ENCODE measurements at places on chromosomes 11 and 22.

DNA sequence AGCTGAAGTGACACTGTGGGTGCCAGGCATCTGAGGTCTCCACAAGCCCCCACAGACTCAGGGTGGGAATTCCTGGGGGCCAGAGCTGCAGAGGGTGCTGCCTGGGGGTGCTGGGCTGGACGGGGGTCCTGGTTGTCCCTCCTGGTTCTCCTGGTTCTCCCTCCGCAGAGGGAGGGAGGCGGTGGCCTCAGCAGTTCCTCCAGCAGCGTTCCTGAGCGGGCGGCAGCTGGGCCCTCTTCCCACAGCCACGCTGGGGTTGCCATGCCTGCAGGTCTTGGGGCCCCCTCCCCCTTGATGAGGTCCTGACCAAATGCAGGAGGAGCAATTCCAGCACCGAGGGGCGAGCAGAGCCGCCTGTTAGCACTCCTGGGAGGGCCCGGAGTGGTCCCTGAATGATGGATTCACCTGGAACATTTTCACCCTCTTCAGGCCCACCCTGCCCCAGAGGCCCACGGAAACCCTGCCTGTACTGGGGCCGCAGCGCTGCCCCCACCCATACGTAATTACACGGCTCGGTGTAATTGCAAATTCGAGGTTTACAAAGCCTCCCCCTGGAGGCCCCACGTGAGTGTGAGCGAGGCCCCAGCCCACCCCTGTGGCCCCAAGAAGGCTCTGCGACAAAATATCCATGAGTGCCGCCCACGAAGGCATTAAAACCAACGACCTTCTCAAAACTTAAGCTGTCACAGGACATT lies 635 bp downstream of the C11orf21 start:
- DNase-seq: no peak

GRCh38 chr11:34685864-34686263 lies 65.0 kb downstream of the EHF start:
- DNase-seq: no peak

GRCh38 chr11:62621567-62622470 lies at the start of gene B3GAT3:
Gene B3GAT3, minus strand, starts transcription at chr11:62621986. Its CDS starts 39 bp downstream, at chr11:62621947.
- peak; percentile 98 for DNase-seq

DNA sequence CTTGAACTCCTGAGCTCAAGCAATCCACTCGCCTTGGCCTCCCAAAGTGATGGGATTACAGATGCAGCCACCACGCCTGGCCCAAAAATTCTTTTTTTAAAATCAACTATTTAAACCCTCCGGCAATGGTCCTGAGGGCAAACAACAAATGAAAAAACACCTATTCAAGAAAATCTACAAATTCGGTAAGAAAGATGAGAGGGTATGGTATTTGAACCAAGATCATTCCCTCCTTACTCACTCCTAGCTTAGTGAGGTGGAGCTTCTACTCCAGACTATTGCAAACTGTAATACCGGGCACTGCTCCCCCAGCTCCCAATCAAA lies 2.1 kb downstream of the NF2 start:
- no peak for DNase-seq

- peak; percentile 49 for DNase-seq
These were observed 1057.0 kb upstream of the CNTN5 start for GRCh38 chr11:97963528-97964331.

GRCh38 chr22:37659897-37660708 lies 1.6 kb downstream of the PDXP start:
- DNase-seq: no peak

- no peak for DNase-seq
These were observed 3.9 kb downstream of the FERMT3 start for GRCh38 chr11:64210301-64211020.

- DNase-seq: peak; percentile 63
These were observed 32.9 kb upstream of the KLHL35 start for GRCh38 chr11:75465701-75466531.

- DNase-seq: no peak
These were observed 35.4 kb downstream of the LMO1 start for GRCh38 chr11:8228231-8228630.

- DNase-seq: peak; percentile 41
These were observed 30.7 kb downstream of the ARHGAP1 start for GRCh38 chr11:46669711-46670139.

- DNase-seq: peak; percentile 20
These were observed 203.5 kb upstream of the E2F8 start for GRCh38 chr11:19444231-19444630.

DNA sequence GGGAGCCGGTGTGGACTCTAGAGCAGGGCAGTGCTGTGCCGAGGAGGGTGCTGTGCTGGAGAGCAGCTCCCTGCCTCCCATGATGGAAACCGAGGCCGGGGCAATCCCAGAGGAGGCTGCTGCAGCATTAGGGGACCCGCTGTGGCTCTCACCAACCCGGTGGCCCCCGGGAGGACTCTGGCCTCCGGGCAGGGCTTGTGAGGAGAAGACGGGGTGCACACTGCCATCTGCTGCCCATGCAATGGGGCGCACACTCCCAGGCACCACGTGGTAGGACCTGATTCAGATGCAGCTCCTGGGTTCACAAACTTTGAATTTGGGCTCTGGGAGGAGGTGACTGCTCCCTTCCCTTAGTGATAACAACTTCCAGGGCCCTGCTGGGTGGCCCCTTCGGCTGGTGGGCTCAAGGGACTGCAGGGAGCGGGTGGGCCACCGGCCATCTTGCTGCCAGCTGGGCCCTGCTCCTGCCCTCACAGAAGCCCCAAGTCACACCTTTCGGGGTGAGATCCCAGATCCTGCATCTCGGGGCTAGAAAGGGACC lies 93.8 kb upstream of the FGF3 start:
- DNase-seq: peak; percentile 30

DNA sequence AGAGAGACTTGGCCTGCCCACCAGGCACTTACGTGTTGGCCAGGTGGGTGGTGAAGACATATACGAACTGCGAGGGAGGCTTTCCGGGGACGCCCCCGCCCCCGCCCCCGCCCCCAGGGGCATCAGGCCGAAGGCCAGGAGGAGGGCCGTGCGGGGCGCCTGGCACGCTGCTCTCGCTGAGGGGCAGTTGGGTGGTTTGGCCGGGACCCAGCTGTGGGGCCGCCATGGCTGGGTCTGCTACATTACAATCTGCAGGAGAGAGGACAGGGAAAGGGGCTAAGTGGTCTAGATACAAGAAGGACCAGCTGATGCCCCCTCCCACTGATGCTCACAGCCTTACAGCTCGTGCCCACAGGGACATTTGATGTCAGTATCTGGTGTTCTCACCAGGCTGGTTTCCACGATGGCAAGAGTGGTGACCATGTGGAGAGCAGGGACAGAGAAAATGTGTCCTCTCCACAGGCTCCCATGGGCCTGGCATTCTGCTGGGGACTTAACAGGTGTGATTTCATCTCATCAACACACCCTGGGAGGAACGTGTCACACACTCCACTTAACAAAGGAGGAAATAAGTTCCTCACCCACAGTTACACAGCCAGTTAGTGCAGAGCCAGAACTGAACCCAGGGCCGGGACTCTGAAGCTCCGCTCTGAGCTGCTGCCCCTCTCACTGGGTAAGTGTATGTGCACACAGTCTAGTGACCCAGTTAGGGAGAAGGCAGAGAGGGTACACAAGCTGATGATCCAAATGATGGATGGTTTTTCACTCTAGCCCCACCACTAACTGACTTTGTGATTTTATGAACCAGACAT lies 19.7 kb downstream of the CXCR5 start:
- no peak for DNase-seq

GRCh38 chr11:42996421-42997307 lies 315.1 kb upstream of the API5 start:
- DNase-seq: no peak

DNA sequence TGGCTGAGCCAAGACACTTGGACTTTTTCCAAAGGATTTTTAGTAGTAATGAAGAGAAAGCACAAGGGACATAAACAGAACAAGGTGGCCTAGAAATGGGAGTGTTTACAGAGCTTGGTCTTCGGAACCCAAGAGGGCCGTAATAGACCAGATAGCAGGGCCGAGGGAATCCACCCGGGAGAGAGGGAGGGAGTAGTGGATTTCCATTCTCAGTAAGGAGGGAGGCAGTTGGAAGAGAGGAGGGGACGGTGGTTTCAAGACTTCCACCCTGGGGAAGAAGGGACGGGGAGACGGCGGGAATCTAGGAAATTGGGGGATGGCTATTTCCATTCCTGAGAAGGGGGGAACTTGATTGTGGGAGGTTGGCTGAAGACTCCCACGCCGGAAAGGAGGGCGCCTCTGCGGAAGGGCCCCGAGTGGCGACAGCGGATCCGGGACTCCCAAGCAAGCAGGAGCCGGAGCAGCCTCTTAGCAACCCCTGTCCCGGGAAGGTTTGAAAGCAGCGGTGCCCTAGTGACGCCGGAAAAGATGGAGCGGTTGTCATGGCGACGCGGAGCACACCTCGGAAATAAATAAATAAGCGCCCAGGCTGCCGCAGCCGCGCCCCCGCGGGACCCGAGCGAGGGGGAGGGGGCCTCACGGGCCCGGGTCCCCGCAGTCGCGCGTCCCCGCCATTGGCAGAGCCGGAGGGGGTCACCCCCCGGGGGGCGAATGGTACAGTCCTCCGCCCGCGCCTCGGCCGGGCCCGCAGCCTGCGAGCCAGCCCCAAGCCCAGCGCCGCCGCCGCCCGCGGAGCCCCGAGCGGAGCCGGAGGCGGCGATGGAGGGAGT lies 31.6 kb downstream of the EIF3F start:
- DNase-seq: peak; percentile 51

DNA sequence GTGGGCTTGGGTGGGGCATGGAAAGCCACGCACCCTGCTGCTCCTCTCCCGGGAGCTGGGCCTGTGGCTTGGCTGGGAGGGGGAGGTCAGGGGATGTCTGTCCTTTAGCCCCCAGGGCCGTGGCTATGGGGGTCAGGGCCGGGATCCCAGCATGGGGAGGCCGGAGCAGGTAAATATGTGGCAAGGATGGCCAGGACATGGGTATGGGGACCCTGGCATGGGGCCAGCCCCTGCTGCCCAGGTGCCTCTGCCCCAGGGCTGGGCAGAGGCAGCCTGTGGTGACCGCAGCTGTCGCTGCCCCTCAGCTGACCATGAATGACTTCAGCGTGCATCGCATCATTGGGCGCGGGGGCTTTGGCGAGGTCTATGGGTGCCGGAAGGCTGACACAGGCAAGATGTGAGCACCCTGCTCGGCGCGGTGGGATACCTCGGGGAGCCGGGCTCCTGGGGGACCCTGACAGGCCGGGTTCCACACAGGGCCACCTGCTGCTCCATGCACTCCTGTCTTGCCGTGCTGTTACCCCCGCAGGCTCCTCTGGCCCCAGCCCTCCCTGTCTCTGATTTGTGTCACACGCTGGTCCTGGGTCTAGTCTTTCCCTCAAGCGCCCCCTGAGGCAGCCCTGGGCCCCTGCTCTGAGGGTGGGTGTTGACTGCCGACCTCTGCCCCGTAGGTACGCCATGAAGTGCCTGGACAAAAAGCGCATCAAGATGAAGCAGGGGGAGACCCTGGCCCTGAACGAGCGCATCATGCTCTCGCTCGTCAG lies 8.1 kb upstream of the ANKRD13D start:
- no peak for DNase-seq

DNA sequence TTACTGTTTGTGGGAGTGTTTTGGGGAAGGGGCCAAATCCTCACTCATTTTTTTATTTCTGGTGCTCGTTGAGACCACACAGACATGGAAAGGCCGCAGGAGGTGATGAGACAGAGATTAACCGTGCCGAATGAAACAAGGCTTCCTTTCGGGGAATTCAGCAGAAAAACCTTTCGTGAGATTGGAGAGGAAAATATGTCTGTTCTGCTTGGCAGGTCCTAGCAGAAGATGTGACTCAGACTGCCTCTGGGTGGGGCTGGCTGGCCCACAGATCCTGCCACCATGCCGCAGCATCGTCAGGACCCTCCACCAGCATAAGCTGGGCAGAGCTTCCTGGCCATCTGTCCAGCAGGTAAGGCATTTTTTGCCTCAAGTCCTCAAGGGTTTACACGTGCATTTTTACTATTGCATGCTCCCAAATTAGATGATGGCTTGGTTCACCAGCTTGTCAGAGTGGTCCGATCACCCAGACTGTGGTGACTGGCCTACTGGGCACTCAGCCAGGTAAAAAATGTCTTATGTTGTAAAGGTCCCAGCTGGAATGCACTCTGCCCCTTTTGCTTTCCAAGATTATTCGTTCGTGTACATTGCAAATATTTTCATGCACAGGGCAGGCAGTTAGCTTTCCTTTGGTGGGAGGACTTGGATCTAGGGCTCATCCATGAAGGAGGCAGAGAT lies 1.5 kb downstream of the DDB2 start:
- peak; percentile 86 for DNase-seq

- no peak for DNase-seq
These were observed 55.1 kb downstream of the BCR start for GRCh38 chr22:23235425-23235824.

- DNase-seq: no peak
These were observed 30.5 kb downstream of the ALG12 start for GRCh38 chr22:49887702-49888101.

- DNase-seq: peak; percentile 94
These were observed 47.1 kb upstream of the UCP3 start for GRCh38 chr11:74055938-74056337.

DNA sequence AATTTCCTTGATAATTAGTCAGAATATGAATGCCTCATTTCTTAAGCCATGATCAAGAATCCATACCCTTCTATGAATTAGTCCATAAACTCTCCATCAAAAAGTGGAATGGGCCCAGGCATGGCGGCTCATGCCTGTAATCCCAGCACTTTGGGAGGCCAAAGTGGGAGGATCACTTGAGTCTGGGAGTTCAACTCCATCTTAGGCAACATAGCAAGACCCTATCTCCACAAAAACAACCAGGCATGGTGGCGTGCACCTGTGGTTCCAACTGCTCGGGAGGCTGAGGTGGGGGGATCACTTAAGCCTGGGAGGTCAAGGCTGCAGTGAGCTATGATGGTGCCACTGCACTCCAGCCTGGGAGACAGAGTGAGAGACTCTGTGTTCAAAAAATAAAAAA lies 52.1 kb upstream of the SHANK2 start:
- DNase-seq: no peak

DNA sequence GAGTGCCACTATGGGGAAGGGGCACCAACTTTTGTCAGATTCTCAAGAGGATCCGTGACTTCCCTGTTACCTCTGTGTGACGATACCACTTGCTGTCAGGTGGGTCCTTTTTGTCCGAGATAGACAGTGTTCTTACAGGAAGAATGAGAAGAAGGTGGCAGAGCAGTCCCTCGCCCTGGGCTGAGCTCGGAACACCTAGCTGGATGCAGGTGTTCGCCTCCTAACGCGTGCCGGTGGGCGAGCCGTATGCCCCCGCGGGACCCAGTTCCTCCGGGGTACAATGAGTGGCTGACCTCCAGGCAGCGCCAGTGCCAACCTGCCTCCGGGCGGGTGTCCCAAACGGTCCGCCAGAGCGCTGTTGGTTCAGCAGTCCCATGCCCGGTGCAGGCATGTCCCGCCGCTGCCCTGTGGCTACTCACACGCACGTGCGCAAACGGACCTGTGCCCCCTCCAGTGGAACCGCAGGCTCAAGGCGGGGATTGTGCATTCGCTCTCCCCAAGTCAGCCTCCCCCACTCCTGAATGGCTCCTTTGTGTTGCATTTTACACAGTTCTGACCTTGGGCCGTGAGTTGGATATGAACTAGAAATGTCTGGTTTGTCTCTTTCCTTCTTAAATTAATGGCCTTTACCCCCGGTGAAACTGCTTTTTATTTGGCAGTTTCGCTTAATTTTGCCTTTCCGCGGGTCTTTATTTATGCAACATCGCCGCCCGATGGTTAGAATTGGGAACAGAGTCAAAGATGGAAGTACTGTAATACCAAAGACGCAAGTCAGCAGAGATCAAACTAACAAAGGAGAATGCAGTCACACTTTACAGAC lies 1.1 kb upstream of the ABTB2 start:
- peak; percentile 78 for DNase-seq

GRCh38 chr11:73322382-73323306 lies 14.6 kb downstream of the ARHGEF17 start:
- DNase-seq: peak; percentile 74
